ENCODE measurements at places on chromosomes 11 and 22.

DNA sequence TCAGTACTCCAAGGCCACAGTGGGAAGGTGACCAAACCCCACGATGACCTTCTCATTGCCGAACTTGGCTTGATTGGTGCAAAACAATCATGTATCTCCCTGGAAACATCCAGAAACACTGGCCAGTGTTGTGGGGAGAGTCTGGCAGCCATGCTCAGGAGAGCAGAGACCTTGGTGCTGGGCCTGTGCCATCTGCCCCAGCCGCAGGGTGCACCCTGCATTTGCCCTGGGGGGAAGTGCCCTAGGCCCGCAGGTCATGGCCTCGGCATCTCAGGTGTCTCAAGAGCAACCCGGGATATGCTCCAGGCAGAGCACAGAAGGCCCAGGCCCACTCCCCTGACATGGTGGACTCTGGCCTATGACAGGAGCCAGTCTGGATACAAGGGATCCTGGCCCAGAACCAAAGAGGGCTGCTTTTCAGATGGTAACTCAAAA is 23.7 kb downstream of the ARVCF start:
- DNase-seq: no peak

DNA sequence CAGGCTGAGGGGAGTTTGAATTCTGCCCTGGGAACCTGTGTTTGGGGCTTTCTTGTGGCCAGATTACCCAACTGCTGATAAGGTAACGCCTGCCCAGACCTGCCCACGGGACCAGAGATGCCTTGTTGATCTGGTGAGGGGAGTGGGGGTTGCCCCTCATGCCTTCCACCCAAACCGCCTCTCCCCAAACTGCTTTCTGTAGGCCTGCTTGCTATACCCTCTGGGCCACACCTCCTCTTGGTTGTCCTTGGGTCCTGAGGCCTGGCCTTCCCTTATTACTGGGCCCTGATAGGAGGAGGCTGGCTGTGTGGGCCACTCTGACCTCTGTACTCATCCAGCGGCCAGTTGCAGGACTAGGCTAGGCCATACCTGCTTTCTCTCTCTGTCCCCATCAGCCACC is 3.4 kb downstream of the P2RY2 start:
- no peak for DNase-seq

DNA sequence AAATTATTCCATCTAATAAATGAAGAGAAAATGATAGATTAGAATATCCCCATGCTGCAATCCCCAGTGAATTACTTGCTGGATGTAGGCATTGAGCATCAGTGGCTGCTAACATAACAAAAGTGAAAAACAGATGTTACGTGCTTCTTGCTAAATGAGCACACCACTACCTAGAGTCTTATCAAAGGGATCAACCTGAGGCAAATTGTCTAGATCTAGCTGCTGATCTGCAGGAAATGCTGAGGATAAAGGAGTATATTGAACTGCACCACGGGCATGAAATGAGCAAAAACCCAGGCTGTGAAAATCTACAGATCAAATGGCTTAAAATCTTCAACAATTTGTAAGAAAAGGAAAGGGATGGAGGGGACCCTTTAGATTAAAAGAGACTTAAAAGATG is 45.3 kb upstream of the SCUBE2 start:
- no peak for DNase-seq

DNA sequence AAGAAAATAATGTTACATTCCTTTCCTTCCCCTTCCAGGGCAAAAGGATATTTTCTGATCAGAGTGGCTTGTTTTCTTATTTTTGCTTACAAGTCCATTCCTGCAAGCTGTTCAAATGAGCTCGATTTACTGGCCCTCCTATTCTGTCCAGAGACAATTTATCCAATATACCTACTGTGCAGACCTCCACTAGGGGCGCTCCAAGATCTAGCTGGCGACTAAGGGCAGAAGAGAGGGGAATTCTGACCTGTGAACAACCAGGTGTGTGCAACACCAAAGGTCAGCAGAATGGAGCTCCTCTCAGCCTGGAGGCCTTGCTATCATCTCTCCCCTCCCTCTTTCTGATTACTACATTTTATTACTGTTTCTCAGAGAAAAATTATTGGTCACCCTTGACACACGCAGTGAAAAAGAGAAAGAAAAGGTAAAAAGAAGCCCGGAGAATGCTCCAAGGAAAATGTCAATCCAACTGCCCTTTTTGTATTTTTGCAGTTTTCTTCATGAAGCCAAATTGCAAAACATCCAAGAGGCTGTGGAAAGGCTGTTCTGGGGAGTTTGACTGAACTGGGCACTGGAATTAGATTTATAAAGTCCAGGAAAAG is 3.2 kb downstream of the SEZ6L start:
- DNase-seq: peak; percentile 7

DNA sequence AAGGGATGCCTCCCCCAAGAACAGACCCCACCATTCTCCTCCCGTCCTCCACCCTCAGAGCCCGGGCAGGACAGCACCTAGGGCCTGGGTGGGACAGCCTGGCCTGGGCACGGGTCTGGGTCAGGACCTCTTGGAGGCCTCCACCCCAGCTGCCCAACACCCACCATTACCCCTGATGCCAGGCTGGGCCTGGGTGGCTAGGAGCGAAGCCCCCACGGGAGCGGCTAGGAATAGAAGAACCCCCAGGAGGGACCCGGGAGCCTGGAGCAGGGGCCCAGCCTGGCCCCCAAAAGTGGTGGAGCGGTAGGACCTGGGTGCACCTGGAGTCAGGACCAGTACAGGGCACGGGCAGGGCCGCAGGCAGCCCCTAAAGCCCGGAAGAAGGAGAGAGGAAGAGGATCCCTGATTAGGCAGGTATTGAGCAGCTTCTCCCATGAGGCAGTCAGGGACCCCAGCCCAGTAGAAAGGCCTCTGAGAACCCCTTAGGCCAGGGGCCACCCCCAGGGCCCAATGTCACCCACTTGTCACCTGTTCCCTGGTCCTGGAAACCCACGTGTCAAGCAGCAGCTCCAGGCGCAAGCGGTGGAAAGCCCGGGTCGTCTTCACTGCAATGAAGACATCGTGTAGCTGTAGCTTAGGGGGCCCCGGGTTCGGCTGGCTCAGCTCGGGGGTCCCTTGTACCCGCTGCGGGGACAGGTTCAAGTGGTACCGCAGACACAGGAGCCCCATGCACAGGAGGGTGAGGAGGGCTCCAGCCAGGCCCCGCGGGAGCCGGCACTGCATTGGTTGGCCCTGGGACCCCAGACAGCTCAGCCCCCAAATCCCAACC is 575 bp downstream of the MFNG start:
- no peak for DNase-seq

GRCh38 chr22:41382098-41382578 is 396 bp downstream of the TEF start:
- no peak for DNase-seq

DNA sequence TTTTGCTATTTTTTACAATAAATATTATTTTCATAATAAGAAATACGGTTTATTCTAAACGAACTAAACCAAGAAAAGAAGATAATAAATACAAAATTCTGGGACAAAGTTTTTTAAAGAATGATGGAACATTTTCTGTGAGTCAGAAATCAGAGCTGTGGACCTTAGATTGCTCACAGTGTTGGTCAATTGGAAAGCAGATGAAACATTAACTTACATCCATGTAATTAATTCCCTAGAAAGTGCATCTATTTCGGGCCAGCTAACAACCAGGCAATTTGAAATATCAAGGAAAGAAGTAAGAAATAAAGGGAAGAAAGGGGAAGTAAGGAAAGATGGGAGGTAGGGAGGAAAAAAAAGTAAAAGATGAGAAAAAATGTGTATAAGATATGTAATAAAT is 1569.8 kb upstream of the TENM4 start:
- no peak for DNase-seq

GRCh38 chr22:33465554-33465953 is 407.4 kb upstream of the SYN3 start:
- DNase-seq: no peak

- DNase-seq: peak; percentile 84
Observed at GRCh38 chr11:16511116-16512114, 155.1 kb upstream of the SOX6 start.

DNA sequence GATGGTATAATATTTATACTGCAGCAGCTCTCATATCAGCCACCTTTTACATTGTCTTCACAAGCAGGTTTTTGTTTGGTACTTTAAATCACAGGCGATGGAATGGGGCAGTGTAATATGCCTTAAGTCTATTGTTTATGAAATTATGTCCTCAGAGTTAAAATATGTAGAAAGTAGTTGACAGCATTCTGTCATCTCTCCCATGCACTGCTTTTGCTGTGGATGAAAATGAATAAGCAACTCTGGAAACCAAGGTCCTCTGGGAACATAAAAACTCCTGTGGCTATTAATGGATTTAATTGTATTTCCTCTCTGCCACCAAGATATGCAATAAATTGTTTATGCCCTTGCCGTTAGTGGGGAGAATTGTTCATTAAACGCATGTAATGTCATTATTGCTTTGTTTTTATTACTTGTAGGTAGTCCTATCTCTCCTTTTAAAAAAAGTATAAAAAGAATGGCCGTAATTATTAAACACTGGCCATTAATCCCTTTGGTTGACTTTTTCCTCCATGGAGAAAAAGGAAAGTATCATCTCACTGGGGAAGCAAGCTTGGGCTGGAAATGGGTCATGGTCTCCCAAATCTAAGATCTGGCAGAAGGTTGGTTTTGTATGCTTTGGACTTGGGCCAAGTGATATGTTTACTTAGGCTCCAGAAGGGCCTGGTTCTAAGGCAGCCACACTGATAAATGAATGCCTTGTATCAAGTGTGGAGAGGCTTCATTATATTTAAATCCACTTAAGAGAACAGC is 13.1 kb downstream of the PACS1 start:
- DNase-seq: no peak

All from fibroblast of skin of right quadriceps (primary cell).